Activated CD8-positive, alpha-beta T cell treated with anti-CD3 and anti-CD28 coated beads, Interleukin-2, amount 10 ng/mL, durations not matched to agents 7 days and 5 days (primary cell): ENCODE measurements at places on chromosomes 2 and 18. TPM values are rescaled to one million over a fixed set of nuclear protein-coding genes. Genes with fewer than 3 reads are reported as not detected.

Gene HOXD11
- total RNA-seq, result not detected

DNA sequence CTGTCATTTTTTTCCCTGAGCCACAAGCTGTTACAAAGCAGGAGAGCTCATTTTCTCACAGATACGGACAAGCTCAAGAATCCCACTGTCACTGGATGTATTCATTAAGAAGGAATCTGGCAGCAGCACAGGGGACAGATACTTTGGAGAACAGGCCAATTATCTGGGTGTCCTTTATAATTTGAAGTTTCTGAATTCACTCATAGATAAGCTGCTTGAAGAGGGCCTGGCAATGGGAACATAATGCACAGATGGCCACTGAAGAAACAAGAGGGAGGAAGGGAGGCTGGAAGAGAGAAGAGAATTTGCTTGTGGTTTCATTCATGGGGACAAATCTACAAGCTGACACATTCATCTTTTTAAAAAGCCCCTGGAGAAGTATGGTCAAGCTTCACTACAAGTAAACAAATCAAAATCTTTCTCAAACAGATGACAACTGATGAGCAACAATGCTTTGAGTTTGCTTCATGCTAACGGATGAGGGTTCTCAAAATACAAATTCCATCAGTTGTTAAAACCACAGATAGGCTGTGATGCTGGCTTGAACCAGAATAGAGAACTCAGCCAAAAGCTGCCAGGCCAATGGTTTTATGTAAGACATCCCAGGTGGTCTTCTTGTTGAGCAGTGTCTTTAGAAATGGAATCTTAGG lies 11.9 kb downstream of the BCL2 start:
- peaks cover 79% of the 10 kb centered on the region for H3K36me3 ChIP-seq
- no peaks in the 10 kb centered on the region for H3K27me3 ChIP-seq
- H3K4me1 ChIP-seq, result peaks cover 88% of the 10 kb centered on the region
- no peak overlapping the region for H3K4me3 ChIP-seq
- DNase-seq, result no peak
- H3K27ac ChIP-seq, result no peak overlapping the region

- H3K27ac ChIP-seq, result peak overlapping the region; percentile 31
- no peak for DNase-seq
- peaks cover 6% of the 10 kb centered on the region for H3K27me3 ChIP-seq
- no peaks in the 10 kb centered on the region for H3K36me3 ChIP-seq
- no peak overlapping the region for H3K4me3 ChIP-seq
Observed at GRCh38 chr2:20425371-20425881, 21.4 kb upstream of the RHOB start.

Gene TTC21B
- total RNA-seq, result 15.8 TPM

DNA sequence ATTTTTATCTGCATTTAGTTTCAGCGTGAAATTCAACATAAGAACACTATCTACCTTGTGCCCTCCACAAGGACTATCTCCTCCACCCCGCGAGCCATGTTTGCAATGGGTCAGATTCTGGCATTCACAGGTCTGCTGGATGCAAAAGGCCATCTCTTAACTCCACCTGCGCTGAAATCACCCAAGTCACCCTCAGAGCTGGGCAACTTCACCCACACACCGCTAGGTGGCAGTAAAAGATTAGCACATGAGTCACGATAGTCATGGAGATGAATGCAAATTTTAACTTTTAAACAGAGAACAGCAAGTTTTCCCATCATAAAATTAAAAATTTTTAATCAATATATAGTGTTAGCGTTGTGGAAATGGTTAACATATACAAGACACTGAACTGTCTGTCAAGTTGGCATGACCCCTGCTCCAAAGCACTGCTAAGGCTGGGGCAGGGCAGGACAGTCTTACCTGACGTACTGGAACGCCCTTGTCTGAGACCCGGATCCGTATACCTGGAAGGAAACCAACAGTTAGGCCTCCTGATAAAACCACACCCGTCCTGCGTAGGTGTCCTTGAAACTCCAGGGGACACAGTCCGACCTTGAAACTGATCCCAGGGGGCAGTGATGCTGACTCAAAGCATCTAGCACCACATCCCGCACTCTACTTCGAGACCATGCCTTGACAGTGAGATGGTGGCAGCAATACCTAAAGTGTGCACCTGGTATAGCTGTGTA lies 89.6 kb downstream of the UXS1 start:
- DNase-seq, result peak; percentile 76
- no peaks in the 10 kb centered on the region for H3K27me3 ChIP-seq
- H3K36me3 ChIP-seq, result peaks cover 30% of the 10 kb centered on the region
- no peak overlapping the region for H3K4me3 ChIP-seq
- peak overlapping the region; percentile 33 for H3K27ac ChIP-seq
- peaks cover 5% of the 10 kb centered on the region for H3K4me1 ChIP-seq

- H3K36me3 ChIP-seq, result peaks cover 40% of the 10 kb centered on the region
- H3K27ac ChIP-seq, result peak overlapping the region; percentile 95
- peak overlapping the region; percentile 63 for H3K4me3 ChIP-seq
- H3K27me3 ChIP-seq, result peaks cover 4% of the 10 kb centered on the region
- peaks cover 68% of the 10 kb centered on the region for H3K4me1 ChIP-seq
- peak; percentile 45 for DNase-seq
Observed at GRCh38 chr2:147500229-147500628, 344.6 kb upstream of the ACVR2A start.

DNA sequence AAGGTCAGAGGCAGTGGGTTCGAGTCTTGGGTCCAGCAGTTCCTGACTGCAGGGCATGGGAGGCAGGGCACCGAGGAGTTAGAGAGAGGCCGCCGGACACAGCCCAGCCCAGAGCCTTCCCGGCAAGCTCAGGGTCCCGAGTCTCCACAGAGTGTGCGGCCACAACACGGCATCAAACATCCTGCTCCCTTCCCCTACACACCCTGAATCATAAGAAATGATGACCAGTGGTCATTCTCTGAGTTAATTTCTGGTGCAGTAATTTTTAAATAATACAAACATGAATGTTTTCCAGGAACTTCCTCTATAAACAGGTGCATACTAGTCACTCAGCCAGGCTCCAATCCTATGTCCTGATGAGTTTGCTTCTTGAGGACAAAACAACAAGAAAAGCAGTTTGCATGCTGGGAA lies 118.0 kb downstream of the PXDN start:
- no peaks in the 10 kb centered on the region for H3K36me3 ChIP-seq
- no peaks in the 10 kb centered on the region for H3K4me1 ChIP-seq
- H3K27ac ChIP-seq, result no peak overlapping the region

DNA sequence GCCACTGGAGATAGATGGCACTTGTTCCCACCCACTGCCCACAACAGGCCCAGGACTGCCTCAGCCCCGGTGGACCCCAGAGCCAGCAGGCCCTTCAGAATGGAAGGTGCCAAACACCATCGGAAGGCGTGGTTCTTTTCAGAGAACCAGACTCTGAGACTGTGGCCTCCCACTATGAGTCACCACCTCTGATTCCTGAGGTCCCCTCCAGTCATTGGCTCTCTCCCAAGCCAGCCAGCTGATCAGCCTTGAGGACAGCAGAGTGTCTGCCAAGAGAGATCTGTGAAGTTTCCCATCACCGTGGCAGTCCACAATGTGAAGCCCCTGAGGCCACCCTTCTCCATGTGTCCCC lies 10.4 kb upstream of the MAP3K2 start:
- H3K4me3 ChIP-seq, result no peak overlapping the region
- no peaks in the 10 kb centered on the region for H3K27me3 ChIP-seq
- peaks cover 13% of the 10 kb centered on the region for H3K4me1 ChIP-seq
- H3K36me3 ChIP-seq, result peaks cover 2% of the 10 kb centered on the region
- no peak overlapping the region for H3K27ac ChIP-seq

Gene ONECUT2
- total RNA-seq, result not detected

GRCh38 chr2:42874949-42875801 lies 82.8 kb upstream of the HAAO start:
- DNase-seq, result no peak
- H3K36me3 ChIP-seq, result no peaks in the 10 kb centered on the region
- no peaks in the 10 kb centered on the region for H3K27me3 ChIP-seq
- H3K4me1 ChIP-seq, result peaks cover 7% of the 10 kb centered on the region
- H3K4me3 ChIP-seq, result no peak overlapping the region

Gene TEX44
- total RNA-seq, result not detected

Gene SGO2
- total RNA-seq, result 56.5 TPM

DNA sequence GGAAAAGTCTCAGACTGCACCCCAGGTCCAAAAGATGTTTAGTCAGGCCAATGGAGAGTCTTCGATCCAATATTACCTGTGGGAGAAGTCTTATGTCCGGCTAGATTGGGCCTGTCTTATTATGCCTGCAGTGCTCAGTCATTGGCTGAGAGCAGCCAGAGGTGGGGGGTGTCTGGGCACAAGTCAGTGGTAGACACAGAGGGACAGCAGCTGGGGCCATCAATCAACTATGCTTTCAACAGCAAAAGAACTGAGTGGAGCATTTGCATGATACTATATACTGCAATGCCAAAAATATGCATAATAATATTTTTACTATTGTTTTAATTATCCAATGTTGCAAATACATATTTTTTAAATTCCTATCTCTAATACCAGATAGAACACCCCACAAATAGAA lies 298.6 kb upstream of the CDH20 start:
- no peak for DNase-seq
- H3K27ac ChIP-seq, result no peak overlapping the region
- no peak overlapping the region for H3K4me3 ChIP-seq
- no peaks in the 10 kb centered on the region for H3K36me3 ChIP-seq

Gene PARD3B
- 1.0 TPM for total RNA-seq

GRCh38 chr18:78670778-78671391 lies 308.7 kb upstream of the SALL3 start:
- H3K4me1 ChIP-seq, result no peaks in the 10 kb centered on the region
- no peak overlapping the region for H3K4me3 ChIP-seq
- no peak overlapping the region for H3K27ac ChIP-seq
- no peak for DNase-seq
- no peaks in the 10 kb centered on the region for H3K27me3 ChIP-seq

DNA sequence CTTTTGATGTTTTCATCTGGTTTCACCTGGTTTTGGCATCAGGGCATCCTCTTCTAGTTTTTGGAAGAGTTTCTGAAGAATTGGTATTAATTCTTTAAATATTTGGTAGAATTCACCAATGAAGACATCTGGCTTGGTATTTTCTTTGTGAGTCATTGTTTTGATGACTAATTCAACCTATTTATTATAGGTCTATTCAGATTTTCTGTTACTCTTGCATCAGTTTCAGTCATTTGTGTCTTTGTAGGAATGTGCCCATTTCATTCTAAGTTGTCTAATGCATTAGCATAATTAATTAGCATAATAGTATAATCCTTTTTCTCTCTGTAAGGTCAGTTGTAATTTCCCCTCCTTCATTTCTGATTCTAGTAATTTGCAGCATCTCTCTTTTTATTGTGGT lies 8.0 kb downstream of the GNLY start:
- H3K4me3 ChIP-seq, result no peak overlapping the region
- H3K36me3 ChIP-seq, result peaks cover 4% of the 10 kb centered on the region
- DNase-seq, result no peak
- peaks cover 3% of the 10 kb centered on the region for H3K27me3 ChIP-seq
- no peak overlapping the region for H3K27ac ChIP-seq

Gene SPEG
- 10.8 TPM for total RNA-seq

GRCh38 chr2:3661149-3661660 lies 3.2 kb downstream of the ALLC start:
- no peak overlapping the region for H3K27ac ChIP-seq
- DNase-seq, result no peak
- peaks cover 5% of the 10 kb centered on the region for H3K27me3 ChIP-seq
- no peak overlapping the region for H3K4me3 ChIP-seq
- H3K4me1 ChIP-seq, result peaks cover 2% of the 10 kb centered on the region

Gene TAF4B
- 8.1 TPM for total RNA-seq

GRCh38 chr2:224518806-224519580 lies 66.2 kb downstream of the CUL3 start:
- peaks cover 19% of the 10 kb centered on the region for H3K36me3 ChIP-seq
- no peak for DNase-seq
- no peak overlapping the region for H3K4me3 ChIP-seq
- H3K27ac ChIP-seq, result no peak overlapping the region

- H3K36me3 ChIP-seq, result no peaks in the 10 kb centered on the region
- H3K4me1 ChIP-seq, result peaks cover 14% of the 10 kb centered on the region
- H3K27me3 ChIP-seq, result peaks cover 26% of the 10 kb centered on the region
- no peak overlapping the region for H3K27ac ChIP-seq
- DNase-seq, result no peak
- H3K4me3 ChIP-seq, result no peak overlapping the region
Observed at GRCh38 chr2:134660626-134661402, 58.0 kb downstream of the TMEM163 start.

DNA sequence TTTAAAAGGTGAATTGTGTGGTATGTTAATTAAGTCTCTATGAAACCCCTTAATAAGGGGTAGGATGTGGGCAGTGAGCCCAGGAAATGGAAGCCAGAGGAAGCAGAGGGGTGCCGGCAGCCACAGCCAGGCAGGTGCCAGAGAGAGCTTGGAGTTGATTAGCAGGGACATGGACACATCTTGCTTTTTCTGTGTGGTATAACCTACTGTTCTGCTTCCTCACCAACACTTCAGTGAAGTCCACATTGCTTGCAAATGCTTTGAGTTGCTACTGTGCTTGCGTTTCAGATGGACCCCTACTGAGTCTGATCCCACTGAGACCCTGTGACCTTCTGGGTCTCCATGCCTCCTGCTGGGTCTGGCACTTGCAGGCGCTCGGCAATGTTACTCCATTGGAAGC lies 30.3 kb upstream of the ARHGEF4 start:
- DNase-seq, result no peak
- no peaks in the 10 kb centered on the region for H3K36me3 ChIP-seq
- no peak overlapping the region for H3K27ac ChIP-seq
- H3K27me3 ChIP-seq, result peaks cover 17% of the 10 kb centered on the region
- no peak overlapping the region for H3K4me3 ChIP-seq

DNA sequence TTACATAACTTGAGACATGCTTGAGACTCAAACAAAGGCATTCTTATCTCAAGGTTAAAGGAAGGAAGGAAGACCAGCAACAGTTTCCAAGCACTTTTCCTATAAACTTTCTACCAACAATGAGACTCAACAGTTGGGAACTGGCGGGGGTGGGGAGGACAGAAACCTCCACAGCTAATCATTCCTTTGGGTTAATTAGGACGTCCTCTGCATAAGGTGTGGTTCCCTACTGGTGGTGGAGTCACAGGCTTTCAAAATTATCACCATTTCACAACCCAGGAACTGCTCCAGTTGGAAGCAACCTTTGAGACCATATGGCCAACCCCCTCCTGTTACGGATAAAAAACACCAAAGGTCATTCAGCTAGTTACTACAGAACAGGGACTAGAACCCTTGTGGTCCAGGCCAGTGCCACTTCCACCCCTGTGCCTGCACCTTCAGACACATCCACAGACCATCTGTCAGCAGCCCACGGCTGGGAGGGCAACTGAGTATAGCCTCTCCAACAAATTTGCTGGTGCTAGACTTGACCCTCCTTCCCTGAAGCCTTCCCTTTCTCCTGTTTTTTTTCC lies 30.1 kb upstream of the ATL2 start:
- no peak for DNase-seq
- no peaks in the 10 kb centered on the region for H3K4me1 ChIP-seq
- H3K4me3 ChIP-seq, result no peak overlapping the region
- no peaks in the 10 kb centered on the region for H3K36me3 ChIP-seq
- no peak overlapping the region for H3K27ac ChIP-seq

- H3K4me1 ChIP-seq, result peaks cover 6% of the 10 kb centered on the region
- H3K36me3 ChIP-seq, result peaks cover 73% of the 10 kb centered on the region
- no peak overlapping the region for H3K4me3 ChIP-seq
- DNase-seq, result no peak
Observed at GRCh38 chr2:101870444-101870843, 121.3 kb upstream of the IL1R2 start.

Gene IL1R1
- total RNA-seq, result not detected

Gene HES6
- 4.7 TPM for total RNA-seq
